ENCODE measurements at places on chromosomes 4 and X.

- DNase-seq: no peak
Observed at GRCh38 chr4:44149282-44149681, 299.3 kb downstream of the KCTD8 start.

DNA sequence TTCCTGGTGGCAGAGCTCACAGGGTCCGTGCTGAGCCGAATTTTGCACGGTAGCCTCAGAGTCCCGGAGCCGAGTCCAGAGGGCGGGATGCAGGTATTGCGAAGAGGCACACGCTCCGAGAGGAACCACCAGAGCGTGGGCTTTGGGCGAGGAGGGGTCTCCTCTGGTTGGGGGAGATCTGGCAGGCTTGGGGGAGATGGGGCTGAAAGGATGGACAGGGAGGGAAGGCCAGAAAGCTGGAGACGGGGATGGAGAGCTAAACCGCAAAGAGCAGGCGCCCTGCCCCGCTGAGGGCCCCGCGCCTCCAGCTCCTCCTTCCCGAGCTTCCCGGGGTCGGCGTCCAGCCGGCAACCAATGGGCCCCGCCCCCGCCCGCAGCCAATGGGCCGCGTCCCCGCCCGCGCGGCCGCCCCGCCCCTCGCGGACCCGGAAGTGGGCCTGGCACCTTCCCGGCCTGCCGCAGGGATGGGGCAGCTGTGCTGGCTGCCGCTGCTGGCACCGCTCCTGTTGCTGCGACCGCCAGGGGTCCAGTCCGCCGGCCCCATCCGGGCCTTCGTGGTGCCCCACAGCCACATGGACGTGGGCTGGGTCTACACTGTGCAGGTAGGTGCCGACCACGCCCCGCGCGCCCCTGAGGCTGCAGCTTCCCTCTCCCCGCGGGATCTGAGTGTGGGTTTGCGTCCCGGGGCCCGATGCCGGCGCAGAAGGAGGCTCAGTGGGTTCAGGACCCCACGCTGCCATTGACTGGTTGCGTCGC lies at the start of gene MAN2B2:
Gene MAN2B2 (plus strand): TSS at position 443 of the 756 bp plus-strand sequence. CDS start 22 bp downstream, at position 465.
- DNase-seq: peak; percentile 93

GRCh38 chrX:146056511-146057081 lies 239.0 kb downstream of the SLITRK2 start:
- DNase-seq: no peak

DNA sequence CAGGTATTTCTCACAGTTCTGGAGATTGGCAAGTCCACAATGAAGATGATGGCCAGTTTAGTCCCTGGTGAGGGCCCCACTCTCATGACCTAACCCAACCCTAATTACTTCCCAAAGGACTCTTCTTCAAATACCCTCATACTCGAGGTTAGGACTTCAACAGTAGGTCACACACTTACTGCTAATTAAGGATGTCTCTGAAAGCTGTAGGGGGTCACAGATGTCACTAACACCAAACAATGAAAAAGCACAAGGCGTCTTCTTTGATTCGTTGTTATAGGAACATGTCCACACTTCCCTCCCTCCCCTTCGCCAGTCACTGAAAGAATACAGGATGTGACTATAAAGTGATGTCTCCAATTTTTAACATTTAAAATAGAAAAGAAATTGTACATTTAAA lies 309.7 kb downstream of the PACRGL start:
- no peak for DNase-seq

DNA sequence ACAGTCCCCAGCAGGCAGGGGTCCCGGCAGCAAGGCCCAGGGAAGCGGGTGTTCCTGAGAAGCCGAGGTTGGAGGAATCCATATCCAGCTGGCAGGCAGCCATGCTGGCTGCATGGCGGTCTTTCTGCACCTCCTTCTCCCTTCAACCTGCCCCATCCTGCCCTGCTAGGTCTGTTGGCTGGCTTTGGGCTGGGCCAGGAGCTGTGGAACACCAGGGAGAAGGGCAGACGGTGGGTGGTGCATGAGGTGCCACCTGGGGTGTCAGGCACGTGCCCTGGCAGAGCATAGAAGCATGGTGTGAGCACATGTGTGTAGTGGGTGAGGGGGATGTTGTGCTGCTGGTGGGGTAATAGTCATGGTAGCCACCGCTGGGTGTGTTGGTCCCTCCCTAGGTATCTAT lies 150.1 kb downstream of the PJA1 start:
- no peak for DNase-seq

- no peak for DNase-seq
Observed at GRCh38 chrX:53813670-53814440, 127.3 kb upstream of the HUWE1 start.

DNA sequence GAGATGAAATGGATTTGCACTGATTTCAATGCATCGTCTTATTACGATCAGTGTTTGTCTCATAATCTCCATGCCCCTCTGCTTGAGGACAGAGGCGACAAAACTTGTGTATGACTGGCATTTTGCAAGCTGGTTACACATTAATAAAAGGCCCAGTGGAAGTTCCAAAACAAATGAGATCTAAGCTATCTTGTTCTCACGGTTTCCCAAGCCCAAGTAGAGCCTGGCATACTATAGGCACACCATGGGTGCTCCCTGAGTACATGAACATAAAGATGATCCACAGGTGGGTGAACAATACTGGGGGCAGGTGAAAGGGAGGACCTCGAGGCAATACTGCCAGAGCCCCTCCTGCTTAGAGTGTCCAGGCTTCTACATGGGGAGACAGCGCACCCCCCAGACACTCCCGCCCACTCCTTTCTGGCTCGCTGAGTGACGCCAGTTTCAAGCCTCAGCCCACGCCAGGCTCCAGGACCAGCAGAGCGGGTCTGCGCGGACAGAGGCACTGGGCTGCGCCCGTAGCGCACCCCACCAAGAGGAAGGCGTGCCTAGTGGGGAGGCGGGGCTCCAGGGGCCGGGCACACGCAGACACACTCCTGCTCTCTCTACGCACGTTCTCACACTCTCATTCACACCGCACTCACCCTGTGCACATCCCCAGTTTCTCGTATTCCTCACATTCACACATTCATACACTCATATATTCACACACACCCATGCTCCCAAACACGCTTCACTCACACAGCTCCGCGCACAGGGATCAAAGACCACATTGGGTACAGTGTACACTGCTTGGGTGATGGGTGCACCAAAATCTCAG lies 8.9 kb upstream of the GSX2 start:
- no peak for DNase-seq

DNA sequence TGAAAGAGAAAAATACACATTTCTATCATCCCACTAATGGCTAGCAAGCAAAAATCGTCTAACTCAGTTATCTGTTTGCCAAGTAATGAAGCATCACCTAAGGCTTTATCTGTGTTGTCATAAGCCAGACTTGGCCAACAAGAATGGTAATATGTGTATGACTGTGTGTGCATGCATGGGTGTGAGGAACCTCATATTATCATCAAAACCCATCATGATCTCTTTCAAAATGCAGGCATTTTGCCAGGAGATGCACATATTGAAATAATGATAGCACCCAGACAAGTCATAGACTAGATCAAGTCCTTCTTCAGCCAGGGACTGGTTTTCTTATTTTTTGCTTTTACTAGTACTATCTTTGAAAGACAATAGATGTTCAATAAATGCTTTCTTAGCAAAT lies 172.5 kb upstream of the FMR1 start:
- DNase-seq: no peak

DNA sequence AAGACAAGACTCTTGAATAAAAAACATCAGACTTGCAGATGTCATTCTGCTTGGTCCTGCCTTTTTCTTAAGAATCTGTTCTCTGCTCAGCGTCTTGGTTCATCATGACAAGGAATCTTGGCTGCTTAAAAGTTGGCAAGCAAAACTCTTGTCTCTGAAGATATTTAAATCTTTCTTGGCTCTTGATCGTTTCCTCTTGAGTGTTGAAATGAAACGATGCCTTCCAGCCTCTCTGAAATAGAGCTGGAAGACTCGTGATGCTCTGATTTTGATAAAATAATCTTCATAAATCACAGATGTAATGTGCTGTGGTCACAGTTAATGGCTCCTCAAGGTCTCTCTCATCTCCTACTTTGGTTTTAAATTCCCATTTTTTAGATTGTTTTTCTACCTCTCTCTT lies 39.9 kb upstream of the TMEM192 start:
- no peak for DNase-seq

- DNase-seq: no peak
Observed at GRCh38 chr4:54384563-54384962, 155.5 kb downstream of the PDGFRA start.

- DNase-seq: no peak
Observed at GRCh38 chrX:47148946-47149345, 3.9 kb downstream of the RBM10 start.

DNA sequence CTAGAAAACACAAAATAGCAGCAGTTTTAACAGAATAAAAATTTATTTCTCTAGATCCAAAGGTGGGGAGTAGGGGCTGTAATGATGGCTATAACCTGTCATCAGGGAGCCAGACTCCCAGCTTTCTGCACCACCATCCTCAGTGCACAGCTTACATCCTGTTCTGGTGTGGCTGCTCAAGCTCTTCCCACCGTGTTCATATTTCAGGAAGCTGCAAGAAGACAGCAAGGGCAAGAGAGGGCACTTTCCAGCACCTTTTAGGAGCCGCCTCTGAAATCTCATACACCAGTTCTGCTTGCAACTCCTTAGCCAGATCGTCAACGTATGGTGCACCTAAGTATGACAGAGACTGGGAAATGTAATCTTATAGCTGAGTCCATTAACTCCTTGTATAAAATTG lies 253.7 kb downstream of the CENPC start:
- DNase-seq: no peak

DNA sequence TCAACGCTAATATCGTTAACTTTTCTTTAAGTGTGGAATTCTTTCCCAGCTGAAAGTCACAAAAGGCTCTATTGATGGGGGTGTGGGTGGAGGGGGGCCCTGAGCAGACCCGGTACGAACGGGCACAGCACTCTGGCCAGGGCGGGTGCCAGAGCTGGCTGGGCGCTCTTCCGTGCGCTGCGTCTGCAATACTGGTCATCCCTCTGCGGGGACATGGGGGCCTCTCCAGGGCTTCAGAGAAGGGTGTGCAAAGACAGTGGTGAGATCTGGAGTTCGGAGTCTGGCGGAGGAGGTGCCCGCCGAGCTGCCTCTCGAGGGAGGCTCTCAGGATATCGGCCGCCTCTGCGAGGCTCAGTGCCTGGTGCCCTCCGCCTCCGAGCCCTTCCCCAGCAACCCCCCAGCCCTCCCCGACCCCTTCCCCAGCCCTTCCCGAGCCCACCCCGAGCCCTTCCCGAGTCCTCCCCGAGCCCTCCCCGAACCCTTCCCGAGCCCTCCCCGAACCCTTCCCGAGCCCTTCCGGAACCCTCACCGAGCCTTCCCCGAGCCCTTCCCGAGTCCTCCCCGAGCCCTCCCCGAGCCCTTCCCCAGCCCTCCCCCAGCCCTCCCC lies 34.3 kb downstream of the FGFRL1 start:
- DNase-seq: no peak

DNA sequence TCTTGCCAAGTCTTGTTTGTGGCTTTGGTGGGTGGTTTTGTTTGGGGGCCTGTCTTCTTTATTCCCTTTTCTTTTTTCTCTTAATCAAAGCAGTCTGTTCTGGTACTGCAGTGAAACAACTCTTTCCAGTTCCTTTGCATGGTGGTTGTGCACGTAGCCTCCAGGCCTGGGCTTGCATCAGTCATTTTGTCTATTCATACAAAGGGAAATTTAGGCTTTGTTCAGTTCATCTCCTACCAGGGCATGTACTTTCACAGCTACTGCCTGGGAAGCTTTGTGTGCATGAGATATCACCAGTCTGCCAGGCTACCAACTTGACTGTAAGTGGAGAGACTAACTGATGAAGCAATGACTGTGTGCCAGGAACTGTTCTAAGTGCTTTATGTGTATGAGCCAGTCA lies 8.5 kb downstream of the TRIM2 start:
- DNase-seq: no peak

DNA sequence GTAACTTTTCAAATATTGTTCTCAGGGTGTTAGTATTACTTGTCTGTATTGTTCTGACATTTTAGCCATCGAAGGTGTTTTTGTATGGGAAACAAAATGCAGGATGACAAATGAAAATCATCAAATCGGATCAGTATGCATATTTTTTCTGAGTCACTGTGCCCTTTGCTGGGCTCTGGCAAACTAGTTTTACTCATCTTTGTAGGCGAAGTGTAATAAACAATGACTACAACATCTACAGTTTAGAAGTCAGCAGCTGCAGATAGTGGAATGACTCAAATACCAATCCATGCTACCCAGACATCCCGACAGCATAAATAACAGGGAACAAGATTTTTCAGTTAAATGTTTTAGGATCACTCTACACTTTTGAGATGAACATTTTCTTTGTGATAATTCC lies 557.3 kb upstream of the TENM3 start:
- DNase-seq: no peak

DNA sequence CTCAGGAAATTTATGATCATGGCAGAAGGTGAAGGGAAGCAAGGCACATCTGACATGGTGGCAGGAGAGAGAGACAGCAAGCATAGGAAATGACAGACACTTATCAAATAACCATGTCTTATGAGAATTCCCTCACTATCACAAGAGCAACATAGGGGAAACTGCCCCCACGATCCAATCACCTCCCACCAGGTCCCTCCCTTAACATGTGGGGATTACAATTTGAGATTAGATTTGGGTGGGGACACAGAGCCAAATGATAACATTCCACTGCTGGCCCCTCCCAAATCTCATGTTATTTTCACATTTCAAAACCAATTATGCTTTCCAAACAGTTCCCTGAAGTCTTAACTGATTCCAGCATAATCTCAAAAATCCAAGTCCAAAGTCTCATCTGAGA lies 8.2 kb upstream of the TMA16 start:
- no peak for DNase-seq

GRCh38 chr4:70903291-70903603 lies 1.1 kb downstream of the MOB1B start:
- DNase-seq: no peak

GRCh38 chr4:119246177-119246733 lies 33.7 kb downstream of the USP53 start:
- no peak for DNase-seq

Data from left forelimb (tissue), 1 donor.